Activated naive CD8-positive, alpha-beta T cell treated with anti-CD3 and anti-CD28 coated beads, Interleukin-2, amount 10 ng/mL, durations not matched to agents 7 days and 5 days (primary cell): ENCODE measurements at places on chromosomes 3 and 15.
A peak's percentile ranks its signal among the peaks of the same experiment; 100 is the strongest.

GRCh38 chr15:62125773-62126172, 39.3 kb downstream of the C2CD4B start:
- peaks cover 12% of the 10 kb centered on the region for H3K27me3 ChIP-seq
- peaks cover 1% of the 10 kb centered on the region for H3K36me3 ChIP-seq
- DNase-seq: no peak
- H3K27ac ChIP-seq: no peak overlapping the region
- H3K4me1 ChIP-seq: peaks cover 36% of the 10 kb centered on the region

GRCh38 chr15:78239811-78240210, 5.4 kb upstream of the ACSBG1 start:
- H3K27me3 ChIP-seq: peaks cover 2% of the 10 kb centered on the region
- DNase-seq: no peak
- H3K4me3 ChIP-seq: no peak overlapping the region
- H3K36me3 ChIP-seq: no peaks in the 10 kb centered on the region

GRCh38 chr15:71809346-71809745, 1.0 kb upstream of the NR2E3 start:
- no peak for DNase-seq
- H3K36me3 ChIP-seq: no peaks in the 10 kb centered on the region
- no peak overlapping the region for H3K27ac ChIP-seq
- H3K4me1 ChIP-seq: no peaks in the 10 kb centered on the region
- H3K27me3 ChIP-seq: no peaks in the 10 kb centered on the region

- peaks cover 17% of the 10 kb centered on the region for H3K4me1 ChIP-seq
- no peak for DNase-seq
- H3K27me3 ChIP-seq: peaks cover 3% of the 10 kb centered on the region
- H3K4me3 ChIP-seq: no peak overlapping the region
- no peak overlapping the region for H3K27ac ChIP-seq
- no peaks in the 10 kb centered on the region for H3K36me3 ChIP-seq
Observed at GRCh38 chr15:59590027-59590426, 21.6 kb upstream of the GCNT3 start.

- DNase-seq: no peak
- H3K36me3 ChIP-seq: no peaks in the 10 kb centered on the region
- no peak overlapping the region for H3K4me3 ChIP-seq
Observed at GRCh38 chr15:84881520-84881830, 3.0 kb upstream of the SLC28A1 start.

DNA sequence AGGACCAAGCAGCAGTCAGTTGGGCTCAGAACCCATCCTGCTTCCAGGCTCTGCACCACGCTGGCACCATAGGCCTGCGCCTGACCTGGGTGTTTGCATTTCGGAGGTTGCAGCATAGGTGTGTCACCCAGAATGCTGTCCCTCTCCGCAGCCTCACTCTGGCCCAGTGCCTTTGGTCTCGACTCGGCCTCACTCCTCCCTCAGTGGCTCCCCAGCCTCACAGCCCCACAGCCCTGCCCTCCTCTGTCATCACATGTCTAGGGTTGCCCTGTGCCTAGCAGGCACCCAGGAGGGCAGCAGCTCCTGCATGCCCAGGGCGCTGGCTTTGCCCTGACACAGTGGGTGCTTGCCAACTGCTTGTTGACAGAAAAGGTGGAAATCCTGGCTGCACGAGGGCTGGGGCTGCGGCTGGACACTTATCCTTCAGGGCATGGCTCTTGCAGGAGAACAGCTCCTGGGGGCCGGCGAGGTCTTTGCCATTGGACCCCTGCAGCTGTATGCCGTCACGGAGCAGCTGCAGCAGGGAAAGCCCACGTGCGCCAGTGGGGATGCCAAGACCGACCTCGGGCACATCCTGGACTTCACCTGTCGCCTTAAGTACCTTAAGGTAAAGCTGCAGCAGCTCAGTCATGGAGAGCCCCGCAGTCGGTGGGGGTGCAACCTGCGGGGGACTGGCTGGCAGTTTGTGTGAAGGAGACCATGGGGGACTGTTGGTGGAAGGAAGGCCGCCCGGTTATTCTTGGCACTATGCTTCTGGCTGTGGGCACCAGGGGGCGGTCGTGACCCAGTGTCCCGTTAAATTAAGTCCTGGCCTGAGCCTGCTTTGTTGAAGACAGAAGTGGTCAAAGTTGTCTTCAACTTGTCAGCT, 16.2 kb downstream of the NISCH start:
- peak; percentile 52 for DNase-seq
- no peaks in the 10 kb centered on the region for H3K27me3 ChIP-seq
- H3K36me3 ChIP-seq: peaks cover 22% of the 10 kb centered on the region
- H3K4me1 ChIP-seq: no peaks in the 10 kb centered on the region
- no peak overlapping the region for H3K4me3 ChIP-seq

DNA sequence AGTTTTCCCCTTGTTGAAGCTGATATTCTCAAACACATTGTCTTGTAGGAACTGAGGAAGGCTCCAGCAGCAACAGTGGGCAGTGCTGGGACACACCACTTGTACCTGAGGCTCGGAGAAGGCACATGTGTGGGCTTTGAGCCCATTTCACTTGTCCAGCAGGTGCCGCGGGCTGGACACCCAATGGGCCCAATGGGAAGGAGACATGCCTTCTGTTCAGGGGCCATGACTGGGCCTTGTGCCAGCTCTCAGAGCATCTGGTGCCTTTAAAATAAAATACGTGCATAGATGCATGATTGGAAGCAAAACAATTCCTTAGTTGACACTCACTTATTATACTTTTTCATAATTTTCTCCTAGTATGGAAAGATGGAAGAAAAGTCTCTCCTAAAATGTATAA, 334.2 kb downstream of the KLF13 start:
- no peaks in the 10 kb centered on the region for H3K4me1 ChIP-seq
- peaks cover 5% of the 10 kb centered on the region for H3K27me3 ChIP-seq
- H3K27ac ChIP-seq: no peak overlapping the region
- no peak overlapping the region for H3K4me3 ChIP-seq
- no peak for DNase-seq

- H3K36me3 ChIP-seq: peaks cover 28% of the 10 kb centered on the region
- H3K4me3 ChIP-seq: peak overlapping the region; percentile 99
- peaks cover 40% of the 10 kb centered on the region for H3K4me1 ChIP-seq
- DNase-seq: peak; percentile 70
Observed at GRCh38 chr3:129278966-129279906, 566 bp downstream of the HMCES start.

DNA sequence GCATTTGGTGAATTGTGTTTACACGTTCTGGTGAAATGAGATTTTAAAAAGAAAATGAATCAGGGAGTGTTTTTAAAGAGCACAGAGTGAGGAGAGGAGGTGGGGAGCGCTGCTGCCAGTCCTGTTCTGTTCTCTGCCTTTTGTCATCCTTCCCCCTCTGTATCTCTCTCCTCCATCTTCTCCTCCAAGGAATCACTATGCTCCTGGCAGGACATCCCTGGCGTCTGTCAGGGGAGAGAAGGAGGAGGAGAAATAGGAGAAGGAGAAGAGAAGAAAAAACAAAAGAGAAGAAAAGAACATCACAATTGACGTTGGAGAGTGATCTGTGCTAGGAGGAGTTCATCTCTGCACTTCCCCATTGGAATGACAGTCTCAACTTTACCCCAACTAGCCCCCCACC, 627.6 kb upstream of the TBL1XR1 start:
- H3K4me3 ChIP-seq: no peak overlapping the region
- no peak for DNase-seq
- H3K36me3 ChIP-seq: peaks cover 3% of the 10 kb centered on the region
- H3K4me1 ChIP-seq: peaks cover 4% of the 10 kb centered on the region
- H3K27me3 ChIP-seq: no peaks in the 10 kb centered on the region

GRCh38 chr3:71694358-71694999, 30.7 kb downstream of the EIF4E3 start:
- H3K4me3 ChIP-seq: no peak overlapping the region
- H3K4me1 ChIP-seq: peaks cover 7% of the 10 kb centered on the region
- H3K27me3 ChIP-seq: no peaks in the 10 kb centered on the region
- no peak for DNase-seq
